Karpas-422 (cell line): ENCODE measurements at places on chromosomes 7 and 10. TPM values are rescaled to one million over a fixed set of nuclear protein-coding genes. Genes with fewer than 3 reads are reported as not detected.

DNA sequence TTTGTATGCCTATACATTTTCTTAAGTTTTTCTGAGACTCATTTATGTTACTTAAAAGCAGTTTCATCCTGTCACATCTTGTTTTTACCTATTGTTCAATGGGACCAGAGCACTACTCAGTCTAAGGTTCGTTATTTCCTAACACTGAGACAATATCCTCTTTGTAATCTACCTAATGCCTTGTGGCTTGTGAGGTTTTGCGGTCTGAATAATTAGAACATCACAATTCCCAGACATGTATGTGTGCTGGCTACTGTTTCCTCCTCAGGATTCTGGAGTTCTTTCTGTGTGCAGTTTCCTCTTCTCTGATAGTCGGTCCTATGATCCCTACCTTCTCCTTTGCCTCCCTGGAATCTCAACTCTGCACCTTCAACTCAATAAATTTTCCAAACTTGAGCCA is 620.2 kb downstream of the ANKRD7 start:
- DNase-seq: no peak

- DNase-seq: no peak
Measured at GRCh38 chr10:72045586-72045985, 42.8 kb downstream of the SPOCK2 start.

DNA sequence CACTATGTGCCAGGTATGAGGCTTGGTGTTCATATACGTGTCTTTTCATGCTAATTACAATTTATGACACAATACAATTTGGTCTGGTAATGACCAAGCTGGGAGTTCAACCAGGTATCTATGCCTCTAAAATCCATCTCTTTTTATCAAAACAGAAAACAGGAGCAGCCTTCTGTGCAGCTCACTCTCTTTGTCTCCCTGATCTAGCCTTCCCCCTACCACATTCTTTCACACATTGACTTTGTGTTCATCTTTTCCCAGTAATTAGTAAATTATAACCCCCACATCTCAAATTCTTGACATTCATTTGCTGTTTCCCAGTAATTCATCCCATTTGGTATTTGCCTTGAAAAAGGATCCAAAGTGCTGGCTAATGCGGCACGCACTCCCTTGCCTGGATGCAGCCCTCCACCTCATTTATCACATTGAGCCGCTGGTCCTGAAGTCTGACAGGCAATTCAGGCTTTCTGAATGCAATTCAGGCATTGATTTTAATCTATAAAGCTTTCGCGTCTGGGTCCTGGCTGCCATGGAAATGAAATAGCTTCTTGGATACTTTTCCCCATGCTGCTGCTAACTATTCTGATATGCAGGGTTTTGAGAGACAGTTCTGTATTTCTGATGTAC is 112.5 kb upstream of the ANKRD1 start:
- no peak for DNase-seq

GRCh38 chr7:95715274-95715673 is 57.1 kb upstream of the DYNC1I1 start:
- DNase-seq: no peak

DNA sequence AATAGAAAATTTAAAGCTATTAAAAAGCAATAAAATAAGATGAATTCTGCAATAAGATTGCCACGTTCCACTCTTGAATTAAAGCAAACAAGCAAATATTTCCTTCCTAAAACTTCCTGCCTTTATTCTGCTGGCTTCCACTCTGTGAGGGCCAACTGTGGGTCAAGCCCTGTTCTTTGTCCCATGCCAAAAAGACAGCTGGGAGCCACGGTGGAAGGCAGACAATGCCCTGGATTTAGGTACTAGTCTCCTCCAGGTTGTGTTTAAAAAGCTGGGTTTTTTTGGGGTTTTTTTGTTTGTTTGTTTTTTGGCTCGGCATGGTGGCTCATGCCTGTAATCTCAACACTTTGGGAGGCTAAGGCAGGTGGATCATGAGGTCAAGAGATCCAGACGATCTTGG is 39.1 kb downstream of the LRRTM3 start:
- no peak for DNase-seq

GRCh38 chr10:44312401-44312800 is 72.5 kb downstream of the CXCL12 start:
- DNase-seq: no peak

- no peak for DNase-seq
Measured at GRCh38 chr7:29353810-29354209, 159.2 kb downstream of the CHN2 start.

The MUC12 gene
- total RNA-seq: not detected in 2 replicates

The HDAC9 gene
- 1.7 and 5.2 TPM in 2 replicates for total RNA-seq

The ACSM6 gene
- total RNA-seq: not detected in 2 replicates

The ASB10 gene
- not detected in 2 replicates for total RNA-seq
